Tibial nerve (tissue), 4 donors: ENCODE measurements at places on chromosomes 16 and 17.

DNA sequence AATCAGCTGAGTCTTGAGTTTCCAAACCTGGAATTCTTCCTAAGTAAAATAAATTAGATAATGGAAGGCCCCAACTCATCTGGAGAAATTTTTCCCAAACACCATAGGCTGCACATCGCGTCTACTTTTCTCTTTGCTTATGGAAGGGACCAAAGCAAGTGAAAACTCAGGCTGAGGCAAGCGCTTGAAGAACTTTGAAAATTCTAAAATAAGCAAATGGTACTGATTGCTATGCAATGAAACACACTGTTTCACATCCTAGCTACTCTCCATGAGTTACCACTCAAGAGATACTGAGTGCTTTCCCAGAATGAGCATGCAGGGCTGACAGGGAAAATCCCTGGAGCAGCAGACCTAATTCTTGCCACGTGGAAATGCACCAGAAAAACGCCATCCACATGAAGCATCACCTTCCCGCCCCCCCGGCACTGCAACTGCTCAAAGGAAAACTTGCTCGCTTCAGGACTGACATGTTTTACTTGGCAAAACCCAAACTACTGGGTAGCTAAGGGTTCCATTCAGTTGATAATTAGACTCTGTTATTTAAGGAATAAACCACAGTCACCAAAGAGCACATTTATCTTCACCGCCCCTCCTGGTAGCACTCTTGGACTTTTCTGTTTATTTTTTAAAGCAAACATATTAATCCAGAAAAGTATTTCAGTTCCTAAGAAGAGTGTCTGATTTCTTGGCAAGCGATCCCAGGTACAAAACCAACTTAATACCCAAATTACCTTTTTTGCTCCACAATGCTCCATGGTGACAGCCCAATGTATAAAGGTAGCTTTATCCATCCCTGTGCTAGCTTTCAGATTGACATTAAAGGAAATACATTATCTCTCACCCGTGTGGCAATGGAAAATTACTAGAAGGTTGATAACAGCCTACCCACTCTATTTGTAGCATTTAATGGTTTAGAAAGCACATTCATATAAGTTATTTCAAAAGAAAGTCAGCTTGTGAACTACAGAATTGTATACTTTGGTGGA lies 62.5 kb downstream of the WDR59 start:
- no peak for DNase-seq

GRCh38 chr16:58661199-58661830 lies 23.3 kb downstream of the SLC38A7 start:
- no peak for DNase-seq

DNA sequence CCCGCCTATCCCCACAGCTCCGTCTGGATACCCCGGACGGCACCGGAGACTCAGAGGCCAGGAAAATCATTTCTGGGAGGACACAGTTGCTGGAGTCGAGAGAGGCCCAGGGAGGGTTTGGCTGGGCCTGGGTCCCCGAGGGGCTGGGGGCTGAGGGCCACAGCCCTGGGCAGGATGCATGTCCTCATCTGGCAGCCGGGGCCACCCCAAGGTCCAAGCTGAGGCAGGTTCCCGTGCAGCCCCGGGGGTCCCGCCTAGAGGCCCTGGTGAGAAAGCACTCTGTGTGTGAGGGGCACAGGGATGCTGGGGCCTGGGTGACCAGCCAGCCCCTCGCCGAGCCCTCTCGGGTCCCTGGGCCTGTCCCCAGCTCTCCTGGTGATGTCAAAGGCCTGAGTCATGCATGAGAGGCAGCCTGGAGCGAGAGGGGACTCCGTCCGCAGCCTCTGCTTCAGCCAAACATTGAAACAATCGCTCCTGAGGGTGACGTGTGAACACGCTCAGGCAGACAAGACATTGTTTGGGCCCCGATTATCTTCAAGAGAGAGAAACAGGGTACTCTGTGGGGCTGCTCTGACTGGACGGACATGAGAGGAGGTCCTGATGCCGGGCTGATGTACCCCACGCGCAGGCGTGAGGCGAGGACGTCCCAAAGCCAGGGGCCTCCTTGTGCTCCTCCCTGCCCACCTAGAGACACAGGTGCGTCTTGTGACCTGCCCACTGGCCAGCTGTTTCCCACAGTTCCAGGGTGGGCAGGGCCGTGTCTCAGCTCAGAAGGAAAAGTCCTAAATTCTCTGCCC lies 25.8 kb upstream of the C1QTNF8 start:
- no peak for DNase-seq

DNA sequence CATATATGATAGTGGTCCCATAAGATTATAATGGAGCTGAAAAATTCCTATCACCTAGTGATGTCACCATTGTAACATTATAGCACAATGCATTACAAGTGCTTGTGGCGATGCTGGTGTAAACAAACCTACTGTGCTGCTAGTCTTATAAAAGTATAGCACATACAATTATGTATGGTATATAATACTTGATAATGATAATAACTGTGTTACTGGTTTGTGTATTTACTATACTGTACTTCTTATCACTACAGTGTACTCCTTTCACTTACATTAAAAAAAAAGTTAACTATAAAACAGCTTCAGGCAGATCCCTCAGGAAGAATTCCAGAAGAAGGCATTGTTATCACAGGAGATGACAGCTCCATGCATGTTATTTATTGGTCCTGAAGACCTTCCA lies 122.0 kb upstream of the NACA2 start:
- DNase-seq = no peak

DNA sequence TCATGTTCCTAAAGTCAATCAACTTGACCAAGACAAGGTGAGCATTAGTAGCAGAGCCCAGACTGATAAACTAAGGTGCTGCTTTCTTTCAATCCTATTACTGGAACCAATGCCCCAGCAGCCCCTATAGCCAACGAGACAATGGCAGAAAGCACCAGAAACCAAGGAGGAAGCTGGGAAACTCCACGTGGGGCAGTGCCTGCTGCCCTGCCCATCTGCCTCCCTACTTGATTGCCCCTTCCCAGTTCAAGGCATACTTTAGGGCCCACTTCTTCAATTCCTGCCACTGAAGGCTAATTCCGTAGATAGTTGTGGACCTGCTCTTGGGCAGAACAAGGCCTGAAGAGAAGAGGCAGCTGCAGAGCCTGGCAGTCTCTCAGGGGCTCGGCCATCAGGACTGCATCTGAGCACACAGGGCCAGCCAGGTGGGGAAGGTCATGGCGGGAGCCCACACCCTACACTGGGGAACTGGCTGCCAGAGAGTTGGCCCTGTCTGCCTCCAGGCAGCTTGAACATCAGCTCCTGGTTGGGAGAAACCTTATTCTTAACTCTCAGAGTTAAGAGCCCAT lies 30.9 kb downstream of the WSB1 start:
- no peak for DNase-seq

DNA sequence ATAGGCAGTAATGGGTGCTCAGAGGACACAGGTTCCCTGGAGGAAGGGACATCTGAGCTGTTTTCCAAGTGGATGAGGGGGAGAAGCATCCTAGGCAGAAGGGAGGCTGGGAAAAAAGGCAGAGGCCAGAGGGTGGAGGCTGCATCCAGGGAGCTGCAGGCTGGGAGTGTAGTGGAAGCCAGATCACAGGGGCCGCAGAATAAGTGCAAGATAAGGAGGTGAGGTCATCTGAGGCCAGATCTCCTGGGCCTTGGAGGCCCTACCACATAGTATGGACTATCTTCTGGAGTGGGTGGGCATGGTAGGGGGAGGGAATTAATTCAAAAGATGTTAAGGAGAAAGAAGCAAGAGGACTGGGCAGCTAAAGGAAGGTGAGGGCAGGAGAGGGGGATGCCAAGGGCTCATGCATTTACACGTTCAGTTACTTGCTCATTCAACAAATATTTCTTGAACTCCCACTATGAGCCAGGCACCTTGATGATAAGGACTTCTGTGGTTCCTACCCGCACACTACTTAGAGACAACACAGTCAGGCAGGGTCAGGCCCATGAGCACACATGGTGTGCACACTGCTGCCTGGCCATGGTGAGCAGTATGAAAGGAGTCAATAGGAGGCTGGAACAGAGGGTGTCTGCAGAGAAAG lies 2.4 kb upstream of the RIPOR1 start:
- no peak for DNase-seq
